ENCODE measurements at places on chromosomes 13 and 19. TPM values are rescaled to one million over a fixed set of nuclear protein-coding genes. Genes with fewer than 3 reads are reported as not detected.

GRCh38 chr13:80783926-80784565, 443.1 kb upstream of the SPRY2 start:
- H3K27ac ChIP-seq, result no peak overlapping the region
- H3K4me1 ChIP-seq, result no peaks in the 10 kb centered on the region
- no peak for DNase-seq
- no peaks in the 10 kb centered on the region for H3K36me3 ChIP-seq
- H3K27me3 ChIP-seq, result no peaks in the 10 kb centered on the region

GRCh38 chr19:49057636-49058234, at the start of gene CGB7:
Gene CGB7 (minus strand): TSS chr19:49057749. CDS start chr19:49055375, 2,374 bp downstream.
- H3K27ac ChIP-seq, result no peak within 1 kb of the TSS
- H3K27me3 ChIP-seq, result peaks cover 26% of the 10 kb centered on the region
- H3K36me3 ChIP-seq, result no peaks in the 10 kb centered on the region
- H3K4me3 ChIP-seq, result peak within 1 kb of the TSS; percentile 48
- H3K4me1 ChIP-seq, result peaks cover 21% of the 10 kb centered on the region
- DNase-seq, result peak; percentile 61

Gene SLC15A1
- not detected for total RNA-seq

Gene OLFM4
- total RNA-seq, result not detected

Gene RYR1
- 2.4 TPM for total RNA-seq

Gene MBD3L2
- total RNA-seq, result not detected

Gene FXYD3
- not detected for total RNA-seq

GRCh38 chr19:898663-899062, 5.4 kb downstream of the RNU6-9 start:
- H3K4me3 ChIP-seq, result no peak overlapping the region
- peak; percentile 38 for DNase-seq
- peaks cover 10% of the 10 kb centered on the region for H3K4me1 ChIP-seq
